ENCODE measurements at places on chromosomes 13 and 19.

GRCh38 chr13:61413572-61414535, 1.8 kb downstream of the PCDH20 start:
- no peak for DNase-seq

DNA sequence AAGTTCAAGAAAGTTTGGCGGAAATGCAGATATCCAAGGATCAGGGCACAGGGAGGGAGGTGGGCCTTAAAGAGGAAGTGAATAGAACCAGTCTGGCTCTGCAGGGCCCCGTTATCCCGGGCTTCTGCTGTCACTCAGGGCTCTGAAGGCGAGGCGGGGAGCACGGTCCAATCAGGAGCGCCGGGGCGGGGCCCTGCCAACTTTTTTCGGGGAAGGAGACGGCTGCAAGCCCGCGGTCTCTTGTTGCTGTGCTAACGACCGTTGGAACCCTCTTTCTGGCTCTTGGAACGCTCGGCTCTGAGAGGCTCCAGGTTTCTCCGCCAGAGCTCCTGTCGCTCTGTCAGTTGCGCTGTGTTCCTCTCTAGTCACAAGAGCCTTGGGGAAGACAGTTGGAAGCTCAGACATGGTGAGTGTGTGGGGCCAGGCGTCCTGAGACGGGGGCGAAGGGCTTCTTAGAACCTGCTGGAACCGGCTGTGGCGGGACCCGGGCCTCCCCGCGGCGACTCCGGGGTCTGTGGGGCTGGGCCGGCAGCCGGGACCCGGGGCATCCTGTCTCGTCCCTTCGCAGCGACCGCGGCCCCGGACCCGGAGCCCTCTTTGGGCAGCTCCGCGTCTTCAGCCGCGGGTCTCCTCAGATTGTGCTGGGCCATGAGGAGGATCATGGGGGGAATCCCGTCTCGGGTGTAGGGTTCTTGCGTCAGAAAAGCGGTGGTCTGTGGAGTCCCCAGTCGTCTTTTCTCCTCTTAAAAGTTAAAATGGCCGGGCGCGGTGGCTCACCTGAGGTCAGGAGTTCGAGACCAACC, 27.7 kb downstream of the ZNF844 start:
- DNase-seq: peak; percentile 95

GRCh38 chr19:18649371-18650020, 12.7 kb downstream of the KLHL26 start:
- DNase-seq: peak; percentile 91

GRCh38 chr13:20491926-20492435, 33.7 kb downstream of the CRYL1 start:
- no peak for DNase-seq

DNA sequence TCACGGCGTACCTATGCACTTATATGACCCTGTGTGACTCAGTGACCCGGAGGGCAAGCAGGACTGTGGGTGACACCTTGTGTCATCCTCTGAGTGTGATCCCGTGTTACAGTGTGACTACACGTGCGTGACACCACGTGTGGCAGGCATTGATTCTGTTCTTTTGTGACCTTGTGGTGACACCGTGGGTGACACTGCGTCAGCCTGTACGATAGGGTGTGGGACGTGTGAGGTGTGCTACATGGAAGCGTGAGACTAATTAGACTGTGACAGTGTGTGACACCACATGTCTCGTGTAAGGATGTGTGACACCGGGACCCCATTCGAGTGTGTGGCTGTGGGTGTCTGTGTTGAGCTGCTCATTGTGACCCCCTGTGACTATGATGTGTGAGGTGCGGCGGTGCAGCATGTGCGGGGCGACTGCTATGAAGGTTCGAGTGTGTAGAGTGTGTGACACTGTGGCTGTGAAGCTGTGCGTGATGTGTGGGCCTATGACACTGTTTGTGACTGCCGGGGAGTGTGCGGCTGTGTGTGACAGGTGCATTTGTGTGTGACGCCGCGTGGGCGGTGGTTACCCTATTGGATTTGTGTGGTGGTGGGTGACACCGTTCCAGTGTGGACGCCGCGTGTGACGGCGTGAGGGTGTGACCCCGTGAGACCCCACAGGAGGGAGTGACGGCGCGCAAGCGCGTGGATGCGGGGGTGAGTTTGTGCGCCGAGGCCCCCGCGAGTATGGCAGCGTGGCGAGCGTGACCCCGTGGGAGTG, 399 bp upstream of the SPTBN4 start:
- DNase-seq: no peak

GRCh38 chr19:45645631-45646344, 6.6 kb upstream of the EML2 start:
- DNase-seq: peak; percentile 91

- DNase-seq: no peak
Observed at GRCh38 chr19:1621021-1621420, 15.8 kb upstream of the UQCR11 start.

- DNase-seq: no peak
Observed at GRCh38 chr19:17125728-17126677, 50.4 kb downstream of the MYO9B start.

DNA sequence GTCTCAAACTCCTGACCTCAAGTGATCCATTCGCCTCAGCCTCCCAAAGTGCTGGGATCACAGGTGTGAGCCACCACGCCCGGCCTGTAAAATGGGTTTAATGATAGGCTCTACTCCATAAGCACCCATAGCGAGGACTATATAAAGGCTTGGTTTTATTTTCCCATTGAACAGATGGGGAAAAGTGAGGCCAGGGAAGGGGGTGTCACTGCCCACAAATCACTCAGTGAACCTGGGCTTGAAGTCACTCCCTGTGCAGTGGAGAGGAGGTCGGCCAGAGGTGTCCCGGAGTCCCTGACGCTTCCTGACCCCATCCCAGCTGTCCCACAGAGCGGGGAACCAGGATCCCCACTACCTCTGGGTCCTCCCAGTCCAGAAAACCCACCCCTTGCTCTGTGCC, 14.9 kb downstream of the TLE2 start:
- DNase-seq: no peak

GRCh38 chr13:31011901-31012654, 79.6 kb downstream of the TEX26 start:
- DNase-seq: no peak

- no peak for DNase-seq
Observed at GRCh38 chr19:2507109-2507508, 31.2 kb downstream of the GADD45B start.

DNA sequence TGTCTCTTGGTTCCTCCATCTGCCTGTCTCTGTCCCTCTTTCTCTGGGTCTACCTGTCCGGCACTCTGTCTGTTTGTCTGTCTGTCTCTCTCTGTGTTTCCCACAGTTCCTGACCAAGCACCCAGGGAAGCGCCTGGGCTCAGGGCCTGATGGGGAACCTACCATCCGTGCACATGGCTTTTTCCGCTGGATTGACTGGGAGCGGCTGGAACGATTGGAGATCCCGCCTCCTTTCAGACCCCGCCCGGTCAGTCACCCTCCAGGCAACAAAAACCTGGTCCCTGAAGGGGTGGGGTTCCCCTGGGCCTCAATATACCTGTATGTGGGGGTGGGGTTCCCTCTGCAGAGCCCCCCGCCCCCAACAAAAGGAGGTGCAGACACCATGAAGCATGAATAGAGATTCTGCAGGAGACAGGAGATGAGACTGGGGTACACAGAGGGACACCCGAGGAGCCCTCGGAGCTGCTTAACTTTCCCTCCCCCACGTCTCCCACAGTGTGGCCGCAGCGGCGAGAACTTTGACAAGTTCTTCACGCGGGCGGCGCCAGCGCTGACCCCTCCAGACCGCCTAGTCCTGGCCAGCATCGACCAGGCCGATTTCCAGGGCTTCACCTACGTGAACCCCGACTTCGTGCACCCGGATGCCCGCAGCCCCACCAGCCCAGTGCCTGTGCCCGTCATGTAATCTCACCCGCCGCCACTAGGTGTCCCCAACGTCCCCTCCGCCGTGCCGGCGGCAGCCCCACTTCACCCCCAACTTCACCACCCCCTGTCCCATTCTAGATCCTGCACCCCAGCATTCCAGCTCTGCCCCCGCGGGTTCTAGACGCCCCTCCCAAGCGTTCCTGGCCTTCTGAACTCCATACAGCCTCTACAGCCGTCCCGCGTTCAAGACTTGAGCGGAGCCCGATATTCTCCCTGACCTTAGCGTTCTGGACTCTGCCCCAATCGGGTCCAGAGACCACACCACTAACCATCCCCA, 2.6 kb upstream of the CACNG7 start:
- no peak for DNase-seq

DNA sequence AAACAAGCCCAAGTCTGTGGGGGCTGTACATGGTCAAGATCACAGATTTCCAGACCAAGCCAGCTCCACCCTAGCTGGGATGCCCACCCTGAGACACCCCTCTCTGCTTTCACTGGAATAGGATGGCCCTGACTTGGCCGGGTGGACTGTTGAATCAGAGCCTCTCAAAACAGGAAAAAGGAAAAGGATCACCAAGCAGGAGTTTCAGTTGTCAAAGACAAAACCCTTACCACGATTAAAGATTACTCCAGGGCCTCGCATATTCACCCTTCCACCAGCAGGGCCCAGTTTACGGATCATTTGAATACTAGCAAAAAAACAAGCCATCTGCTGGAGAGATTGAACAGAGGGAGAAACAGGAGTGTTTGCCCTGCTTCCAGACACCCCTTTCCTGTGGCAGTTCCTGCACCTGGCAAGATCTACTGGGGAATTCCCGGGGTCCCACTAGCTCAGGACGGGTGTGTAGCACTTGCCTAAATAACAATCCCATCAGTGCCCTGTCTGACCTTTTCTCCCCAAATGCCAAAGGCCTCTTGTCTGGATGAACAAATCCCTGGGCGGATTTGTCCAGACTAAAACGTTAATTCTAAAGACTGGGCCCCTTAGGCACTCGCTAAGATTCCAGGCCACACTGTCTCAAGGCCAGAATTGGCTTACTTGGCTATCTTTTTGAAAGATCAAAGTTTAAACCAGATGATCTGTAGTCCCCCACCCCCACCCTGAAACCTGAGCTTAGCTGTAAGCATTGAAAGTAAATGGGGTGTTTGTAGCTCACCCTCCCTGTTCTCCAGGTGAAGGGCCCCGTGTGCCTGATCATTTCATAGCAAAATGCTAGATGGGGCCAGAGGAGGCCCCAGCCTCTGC, 38.4 kb downstream of the ACTN4 start:
- DNase-seq: no peak

DNA sequence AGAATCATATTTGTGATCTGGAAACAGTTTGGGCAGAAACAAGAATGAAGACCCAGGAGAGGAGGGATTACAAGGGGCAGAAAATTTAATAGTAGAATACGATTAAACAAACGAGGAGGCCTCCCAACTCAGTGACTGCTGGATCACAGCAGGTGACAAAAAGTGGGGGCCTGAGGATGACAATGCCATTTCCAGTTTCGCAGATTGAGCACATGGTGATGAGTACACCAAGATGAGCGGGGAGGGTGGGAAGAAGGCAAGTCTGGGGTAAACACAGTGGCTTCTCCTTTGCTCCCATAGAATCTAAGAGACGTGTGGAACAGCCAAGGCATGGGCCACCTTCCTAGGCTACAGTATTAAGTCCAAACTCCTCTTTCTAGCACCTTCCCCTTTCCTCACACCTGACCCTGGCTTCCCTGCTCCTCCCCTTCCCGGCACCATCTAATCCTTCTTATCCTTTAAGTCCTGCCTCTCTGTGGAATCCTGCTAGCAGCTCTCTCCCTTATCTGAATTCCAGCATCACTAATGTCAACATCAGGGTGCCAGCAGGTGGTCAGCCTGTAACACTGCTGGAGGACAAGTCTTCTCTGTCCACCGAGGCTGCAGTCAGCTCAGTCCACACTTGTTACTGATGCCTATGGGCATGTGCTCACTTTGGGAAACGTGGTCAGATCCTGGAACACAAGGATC, 13.5 kb downstream of the ATP7B start:
- DNase-seq: no peak

DNA sequence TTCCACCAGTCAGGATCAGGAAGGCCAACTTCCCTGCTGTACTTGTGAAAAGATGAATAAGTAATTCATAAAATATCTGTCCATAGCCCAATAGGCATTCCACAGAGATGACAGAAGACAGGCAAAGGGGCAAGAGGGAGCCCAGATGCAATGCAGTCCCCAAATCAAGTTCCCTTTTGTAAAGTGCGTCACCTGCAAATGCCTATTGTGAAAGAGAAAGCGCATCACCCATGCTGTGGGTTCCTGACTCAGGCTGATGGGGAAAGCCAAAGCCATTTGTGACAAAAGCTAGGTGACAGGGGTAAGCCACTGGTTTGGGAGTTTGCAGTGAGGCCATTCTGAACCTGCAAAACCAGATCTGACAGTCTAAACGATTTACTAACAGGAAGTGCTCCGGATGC, 157.5 kb upstream of the ZNF536 start:
- DNase-seq: peak; percentile 54

DNA sequence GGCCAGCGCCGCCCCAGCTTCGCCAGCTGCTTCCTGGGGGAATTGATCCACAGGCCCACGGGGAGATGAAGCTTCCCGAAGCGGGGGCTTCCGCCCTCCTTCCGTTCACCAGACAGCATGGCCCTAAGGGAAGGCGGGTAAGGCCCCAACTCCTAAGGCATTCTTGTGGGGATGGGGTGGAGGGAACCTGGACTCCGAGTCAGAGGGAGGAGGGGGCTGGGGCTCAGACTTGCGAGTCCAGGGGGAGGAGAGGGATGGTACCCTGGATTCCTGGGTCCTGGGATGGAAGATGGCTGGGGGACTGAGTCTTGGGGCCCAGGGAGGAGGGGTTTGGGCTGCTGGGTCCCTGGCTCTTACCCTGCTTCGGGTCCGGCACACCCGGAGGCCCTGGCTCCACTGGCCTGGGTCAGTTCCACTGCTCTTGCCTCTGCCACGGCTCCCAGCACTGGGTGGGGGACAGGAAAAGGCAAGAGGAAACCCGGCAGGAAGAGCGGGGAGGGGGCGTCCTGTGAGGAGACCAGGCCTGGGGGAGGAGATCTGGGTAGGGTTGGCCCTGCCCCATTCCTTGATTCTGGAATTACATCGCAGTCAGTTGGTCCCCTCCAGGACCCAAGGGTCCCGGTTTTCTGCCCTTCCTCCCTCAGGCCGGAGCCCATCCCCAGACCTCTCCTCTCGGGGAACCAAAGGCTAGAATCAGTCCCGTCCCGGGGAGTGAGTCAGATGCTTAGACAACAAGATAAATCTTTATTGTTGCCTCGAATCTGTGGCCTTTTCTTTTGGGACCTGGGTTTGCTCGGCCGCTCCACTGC, at the start of gene RASIP1:
Gene RASIP1, minus strand, starts transcription at position 447 of the 809 bp plus-strand sequence. Its CDS starts 328 bp downstream, at position 119.
- DNase-seq: no peak

DNA sequence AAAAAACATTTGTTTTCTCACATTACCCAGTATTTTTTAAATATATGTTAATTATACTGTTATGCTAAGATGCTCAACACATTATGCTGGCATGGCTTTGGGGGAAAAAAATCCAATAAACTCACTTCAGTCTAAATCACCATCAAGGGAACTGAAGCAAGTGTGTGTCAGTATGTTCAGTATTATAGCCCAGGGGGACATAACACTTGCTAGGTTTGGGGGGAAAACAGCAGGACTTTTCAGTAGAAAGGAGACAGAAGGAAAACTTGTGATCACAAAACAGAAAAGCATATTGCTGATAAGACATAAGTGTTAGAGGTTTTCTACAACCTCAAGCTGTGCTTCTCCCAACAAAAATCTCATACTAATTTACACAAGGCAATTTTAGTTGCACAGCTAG, 1759.9 kb upstream of the PCDH20 start:
- no peak for DNase-seq
